Dermis blood vessel endothelial cell (primary cell): ENCODE measurements at places on chromosomes 7 and 10. TPM values are rescaled to one million over a fixed set of nuclear protein-coding genes. Genes with fewer than 3 reads are reported as not detected.

Gene GIMAP1
- total RNA-seq = 28.2 and 31.1 TPM in 2 replicates

Gene MYO3A
- total RNA-seq = not detected in 2 replicates

- DNase-seq = no peak
Measured at GRCh38 chr10:7152982-7153381, 257.9 kb downstream of the SFMBT2 start.

DNA sequence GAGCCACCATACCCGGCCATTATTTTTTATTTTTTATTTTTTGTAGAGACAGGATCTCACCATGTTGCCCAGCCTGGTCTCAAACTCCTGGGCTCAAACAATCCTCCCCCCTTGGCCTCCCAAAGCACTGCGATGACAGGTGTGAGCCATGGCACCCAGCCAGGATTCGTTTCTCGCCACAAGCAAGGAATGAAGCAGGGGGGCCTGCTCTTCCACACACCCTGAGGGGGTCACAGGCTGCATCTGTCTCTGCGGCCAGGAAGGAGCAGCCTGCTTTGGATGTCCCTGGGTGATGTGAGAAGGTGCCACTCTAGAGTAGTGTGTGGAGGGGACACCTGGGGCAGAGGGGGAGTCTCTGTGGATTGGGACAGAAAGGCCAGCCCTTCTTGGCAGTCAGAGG lies 61.3 kb upstream of the TNRC18 start:
- no peak for DNase-seq

Gene SHTN1
- 1.0 and 2.9 TPM in 2 replicates for total RNA-seq

GRCh38 chr7:100674411-100675104 lies 1.0 kb downstream of the GNB2 start:
- DNase-seq = peak; percentile 40

DNA sequence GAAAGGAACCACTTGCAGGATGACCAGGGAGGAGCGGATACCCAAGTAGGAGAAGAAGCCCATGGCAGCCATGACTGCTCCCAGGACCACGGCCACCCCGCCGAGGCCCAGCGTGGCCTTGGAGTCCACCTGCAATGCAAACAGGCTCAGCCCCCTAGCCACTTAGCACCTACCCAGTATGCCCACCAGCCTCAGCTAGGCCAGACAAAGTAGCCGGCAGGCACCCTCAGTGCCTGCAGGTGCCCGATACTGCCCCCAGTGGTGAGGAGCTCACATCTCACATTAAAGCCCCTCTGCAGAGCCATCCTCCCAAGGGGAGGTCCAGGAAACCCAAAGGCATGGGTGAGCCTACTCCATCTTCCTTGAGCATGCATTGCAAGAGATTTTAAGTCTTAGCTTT lies 6.6 kb downstream of the NPC1L1 start:
- peak; percentile 57 for DNase-seq

Gene SEMA3D
- 3.0 and 20.4 TPM in 2 replicates for total RNA-seq

DNA sequence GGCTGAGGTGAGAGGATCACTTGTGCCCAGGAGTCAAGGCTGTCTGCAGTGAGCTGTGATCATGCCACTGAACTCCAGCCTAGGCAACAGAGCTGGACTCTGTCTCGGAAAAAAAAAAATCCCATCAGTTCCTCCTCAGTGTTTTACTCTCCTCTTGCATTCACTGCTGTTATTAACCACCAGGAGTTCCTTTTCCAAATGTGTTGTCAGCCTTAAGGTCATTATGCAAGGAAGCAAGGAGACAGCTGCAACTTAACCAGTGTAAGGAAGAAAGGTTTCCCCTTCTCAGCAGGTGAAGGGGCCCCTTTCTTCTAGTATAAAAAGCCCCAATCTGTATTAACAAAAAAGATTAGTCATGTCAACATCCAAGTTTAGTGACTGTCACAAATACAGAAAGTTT lies 86.6 kb upstream of the LEP start:
- DNase-seq = no peak

DNA sequence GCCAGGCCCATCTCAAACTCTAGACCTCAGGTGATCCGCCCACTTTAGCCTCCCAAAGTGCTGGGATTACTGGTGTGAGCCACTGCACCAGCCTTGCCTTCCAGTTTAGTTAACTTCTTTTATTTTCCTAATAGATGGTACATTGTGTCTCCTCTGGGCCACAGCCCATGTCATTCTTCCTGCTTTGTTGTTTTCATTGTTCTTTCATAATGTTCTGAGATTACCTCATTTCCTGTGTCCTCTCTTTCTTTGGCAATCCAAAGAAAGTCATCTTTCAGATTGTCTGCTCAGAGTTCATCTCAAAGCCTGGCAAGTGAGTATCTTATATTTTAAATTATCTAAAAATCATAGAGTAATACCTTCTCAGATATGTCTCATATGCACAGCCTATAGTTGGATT lies at the start of gene OLAH:
Gene OLAH (plus strand): TSS at position 270 of the 400 bp plus-strand sequence. CDS start 3,346 bp downstream, outside the sequence.
- DNase-seq = peak; percentile 8

Gene RAPGEF5
- total RNA-seq = 176 and 269 TPM in 2 replicates

Gene LBX1
- not detected in 2 replicates for total RNA-seq

DNA sequence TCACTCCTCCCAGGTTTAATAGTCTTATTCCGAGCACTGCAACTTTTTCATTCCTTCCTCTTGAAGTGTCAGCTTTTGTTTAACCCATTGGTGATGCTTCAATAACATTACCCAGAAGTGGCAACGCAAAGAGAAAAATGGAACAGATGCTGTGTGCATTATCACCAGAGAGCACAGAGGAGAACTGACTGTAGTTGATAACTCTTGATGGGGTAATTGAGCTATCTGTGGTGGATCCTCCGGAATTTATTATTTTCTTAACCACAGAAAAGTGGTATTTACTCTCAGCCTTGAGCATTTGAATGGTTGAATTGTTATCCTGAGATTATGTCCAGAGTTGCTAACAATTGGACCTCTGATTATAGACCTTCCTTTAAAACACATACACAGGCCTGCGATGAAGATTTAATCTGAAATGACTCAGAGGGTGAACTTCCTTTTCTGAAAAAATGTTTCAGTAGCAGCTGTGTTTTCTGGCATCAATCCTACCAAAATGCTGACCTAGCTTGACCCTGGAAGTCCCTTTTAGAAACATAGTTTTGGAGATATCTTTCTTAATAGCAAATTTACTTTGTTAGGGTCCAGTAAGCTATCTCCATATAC lies 1584.4 kb upstream of the LRRTM3 start:
- DNase-seq = peak; percentile 96

Gene LRIT1
- not detected in 2 replicates for total RNA-seq

DNA sequence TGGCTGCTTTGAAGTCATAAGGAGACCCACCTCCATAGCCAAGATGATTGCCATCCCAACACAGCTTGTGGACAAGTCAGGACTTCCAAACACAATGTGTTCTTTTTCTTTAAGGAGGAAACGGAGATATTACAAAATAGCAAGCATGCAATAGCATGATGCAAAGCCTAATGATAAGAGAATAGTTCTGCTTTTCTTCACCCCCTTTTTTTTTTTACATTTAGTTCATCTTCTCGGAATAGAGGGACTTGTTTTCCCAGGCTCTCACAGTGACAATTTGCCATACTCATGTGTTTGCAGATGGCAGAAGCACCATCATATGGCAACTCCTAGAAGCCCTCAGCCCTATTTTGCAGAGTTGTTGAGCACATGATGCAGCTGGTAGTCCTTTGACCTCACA lies 119.8 kb downstream of the ITGB8 start:
- no peak for DNase-seq

GRCh38 chr10:104242545-104242944 lies 10.4 kb upstream of the CFAP43 start:
- no peak for DNase-seq

DNA sequence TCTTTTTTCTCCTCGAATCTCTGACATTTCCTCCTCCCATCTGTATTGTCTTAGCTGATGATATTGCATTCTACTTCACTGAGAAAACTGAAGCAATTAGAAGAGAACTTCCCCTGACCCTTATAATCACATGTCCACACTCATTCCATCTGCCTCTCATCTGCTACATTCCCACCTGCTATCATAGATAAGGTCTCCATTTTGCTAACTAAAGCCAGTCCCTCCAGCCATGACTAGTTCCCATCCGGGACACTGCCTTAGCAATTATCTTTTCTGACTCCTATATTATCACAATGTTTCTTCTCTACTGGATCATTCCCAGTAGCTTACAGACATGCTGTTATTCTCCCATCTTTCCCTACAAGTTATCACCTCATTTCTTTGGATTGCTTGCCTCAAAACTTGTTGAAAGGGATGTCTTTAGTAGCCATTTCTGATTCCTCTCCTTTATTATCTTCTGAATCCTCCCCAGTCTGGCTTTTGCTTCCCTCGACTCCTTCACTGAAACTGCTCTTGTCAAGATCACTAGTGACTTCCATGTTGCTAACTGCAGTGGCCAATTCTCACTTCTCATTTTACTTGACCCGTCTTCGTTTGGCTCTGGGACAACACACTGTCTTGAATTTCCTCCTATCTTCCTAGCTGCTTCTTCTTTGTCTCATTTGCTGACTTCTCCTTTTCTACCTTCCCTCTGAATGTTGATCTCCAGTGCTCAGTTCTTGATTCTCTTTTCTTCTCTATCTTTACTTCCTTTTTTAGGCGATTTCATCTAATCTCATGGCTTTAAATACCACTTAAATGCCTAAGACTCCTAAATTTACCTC lies 35.9 kb downstream of the FZD1 start:
- DNase-seq = no peak

DNA sequence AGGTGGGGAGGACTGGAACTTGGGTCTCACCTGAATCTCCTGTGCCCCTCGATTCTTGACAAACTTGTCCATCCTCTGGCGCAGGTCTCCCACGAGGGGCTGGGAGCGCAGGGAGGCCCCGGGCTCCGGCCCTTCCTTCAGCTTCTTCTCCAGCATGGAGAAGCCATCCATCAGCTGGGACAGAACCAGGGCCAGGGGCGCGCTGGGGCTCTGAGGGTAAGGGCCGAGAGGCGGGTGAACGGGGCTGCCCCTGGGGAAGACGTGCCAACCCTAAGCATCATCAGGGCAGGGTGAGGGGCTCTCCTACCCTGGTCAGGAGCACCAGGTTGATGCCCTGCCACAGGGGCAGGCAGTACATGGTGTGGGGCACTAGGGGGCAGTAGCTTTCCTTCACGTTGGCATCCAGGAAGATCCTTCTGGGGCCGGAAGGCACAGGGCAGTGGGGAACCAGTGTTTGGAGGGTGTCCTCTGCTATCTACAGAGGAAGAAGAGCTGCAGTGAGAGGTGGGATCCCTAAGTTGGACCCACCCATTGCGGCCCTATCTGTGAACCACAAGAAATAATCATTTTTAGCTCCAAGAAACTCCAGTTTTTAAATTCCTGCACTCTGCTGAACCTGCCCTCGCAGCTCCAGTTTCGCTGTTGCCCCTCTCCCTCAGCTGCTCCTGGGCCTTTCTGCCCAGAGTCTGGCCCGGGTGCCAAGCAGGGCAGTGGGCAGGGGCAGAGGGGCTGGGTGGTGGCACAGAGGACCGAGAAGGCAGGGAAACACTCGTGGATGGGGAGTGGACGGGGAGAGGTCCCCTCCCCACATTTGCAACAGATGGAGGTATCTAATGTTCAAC lies 10.8 kb upstream of the PYROXD2 start:
- DNase-seq = peak; percentile 75

DNA sequence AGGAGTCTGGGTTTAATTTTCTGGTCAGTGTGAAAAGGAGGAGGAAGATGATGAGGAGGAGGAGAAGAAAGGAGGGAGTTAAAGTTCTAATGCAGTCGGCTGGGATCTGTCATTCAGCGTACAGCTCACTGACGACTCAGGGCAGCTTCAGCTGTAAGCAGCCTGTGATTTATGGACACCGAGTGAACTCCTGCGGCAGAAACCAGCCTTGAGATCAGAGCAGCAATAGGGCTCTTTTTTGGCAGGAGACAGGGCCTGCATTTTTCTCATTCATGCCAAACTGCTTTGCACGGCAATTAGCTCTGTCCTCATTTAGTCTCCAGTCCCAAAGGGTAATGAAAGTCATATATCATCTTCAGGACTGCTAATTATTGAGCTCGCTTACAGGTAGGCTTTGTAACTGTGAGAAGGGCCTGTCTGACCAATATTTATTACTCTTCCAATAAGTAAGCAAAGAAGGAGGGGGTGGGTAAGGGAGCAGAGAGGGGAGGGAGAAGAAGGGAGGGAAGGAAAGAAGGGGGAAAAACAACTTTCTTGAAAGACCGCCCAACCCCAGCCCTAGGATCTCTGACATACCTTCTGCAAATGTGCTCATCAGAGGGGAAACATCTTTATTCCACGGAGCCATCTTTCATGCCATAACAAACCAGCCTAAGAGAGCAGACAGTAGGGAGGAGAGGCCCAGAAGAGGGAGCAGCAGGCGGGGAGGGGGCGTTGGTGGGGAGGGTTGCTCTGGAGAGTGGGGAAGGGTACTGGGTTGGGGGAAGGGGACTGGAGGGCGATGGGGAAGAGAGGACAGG lies 48.1 kb upstream of the COMTD1 start:
- DNase-seq = no peak

GRCh38 chr10:71015674-71016073 lies 127.3 kb upstream of the PCBD1 start:
- peak; percentile 83 for DNase-seq

- no peak for DNase-seq
Measured at GRCh38 chr10:115045499-115045898, 47.7 kb upstream of the ATRNL1 start.

GRCh38 chr7:130887957-130888371 lies 154.0 kb upstream of the KLF14 start:
- no peak for DNase-seq

GRCh38 chr7:128076796-128077271 lies 45.6 kb upstream of the LRRC4 start:
- peak; percentile 28 for DNase-seq

DNA sequence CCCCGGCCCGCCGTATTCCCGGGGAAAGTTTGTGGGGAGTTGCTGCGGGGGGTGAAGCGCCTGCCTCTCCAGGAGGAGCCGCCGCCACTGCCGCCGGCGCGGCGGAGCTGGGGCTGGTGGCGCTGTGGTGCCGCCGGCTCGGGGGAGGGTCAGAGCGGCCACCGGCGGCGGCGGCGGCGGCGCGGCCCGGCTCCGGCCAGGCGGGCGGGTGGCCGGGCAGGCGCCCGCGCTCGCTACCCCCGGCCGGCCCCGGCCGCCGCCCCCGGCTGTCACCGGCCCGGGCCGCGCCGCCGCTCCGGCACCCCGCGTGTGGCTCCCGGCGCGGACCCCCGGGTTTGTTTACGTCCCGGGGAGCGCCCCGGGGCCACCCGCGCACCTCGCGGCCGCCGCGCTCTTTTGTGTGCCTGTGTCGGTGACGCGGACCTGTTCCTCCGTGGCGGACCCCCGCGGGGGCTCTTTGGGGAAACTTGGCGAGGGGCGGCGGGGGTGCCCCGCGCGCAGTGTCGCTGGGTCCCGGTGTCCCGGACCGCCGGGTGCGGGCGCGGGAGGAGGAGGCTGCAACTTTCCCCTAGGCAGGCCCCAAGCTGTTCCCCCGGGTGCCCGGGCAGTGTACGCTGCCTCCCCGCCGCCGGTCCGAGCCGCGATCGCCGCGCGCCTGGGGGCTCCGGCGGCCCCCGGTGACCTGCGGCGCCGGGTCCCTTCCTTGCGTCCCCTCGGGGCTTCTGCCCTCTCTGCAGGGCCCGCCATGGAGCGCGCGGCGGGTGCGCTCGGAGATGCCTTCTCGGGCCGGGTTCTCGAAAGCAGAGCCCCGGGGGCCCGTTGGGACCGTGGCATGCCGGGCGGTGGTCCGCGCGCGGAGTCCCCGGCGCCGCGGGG lies 593 bp upstream of the CUX1 start:
- peak; percentile 61 for DNase-seq

Gene RNF148
- 1.3 and 2.6 TPM in 2 replicates for total RNA-seq

Gene SFXN2
- total RNA-seq = 7.1 and 13.7 TPM in 2 replicates

- DNase-seq = no peak
Measured at GRCh38 chr7:96217147-96217546, 104.8 kb downstream of the SLC25A13 start.
